Activated T-cell treated with anti-CD3 and anti-CD28 coated beads, Interleukin-2, amount 50 U/mL, for 72 hours (primary cell): ENCODE measurements at places on chromosomes 4 and X. TPM values are rescaled to one million over a fixed set of nuclear protein-coding genes. Genes with fewer than 3 reads are reported as not detected.

The IL2 gene
- 24.8 TPM for total RNA-seq

The NDNF gene
- 0.35 TPM for total RNA-seq

The BANK1 gene
- total RNA-seq: 0.46 TPM

The FAM9C gene
- 0.09 TPM for total RNA-seq

DNA sequence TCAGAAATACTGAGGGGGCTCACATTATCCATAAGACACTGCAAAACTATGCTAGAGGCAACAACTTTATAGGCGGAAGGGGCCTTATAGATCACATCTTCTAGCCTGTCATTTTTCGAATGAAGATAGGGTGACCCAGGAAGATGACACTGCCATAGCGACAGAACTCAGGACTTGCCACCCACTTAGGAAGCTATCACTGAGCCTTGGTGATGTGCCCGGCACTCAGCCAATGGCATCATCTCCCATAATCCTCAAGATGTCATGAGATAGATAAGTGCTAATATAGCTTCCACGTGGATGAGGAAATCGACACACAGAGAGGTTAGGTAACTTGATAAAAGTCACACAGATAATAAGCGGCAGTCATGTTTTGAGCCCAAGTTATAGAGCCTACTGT is 346.6 kb downstream of the DHX15 start:
- DNase-seq: no peak

- DNase-seq: no peak
Observed at GRCh38 chr4:175062183-175062592, 144.0 kb downstream of the ADAM29 start.

GRCh38 chr4:17510582-17510981 is 1.3 kb downstream of the QDPR start:
- DNase-seq: no peak

DNA sequence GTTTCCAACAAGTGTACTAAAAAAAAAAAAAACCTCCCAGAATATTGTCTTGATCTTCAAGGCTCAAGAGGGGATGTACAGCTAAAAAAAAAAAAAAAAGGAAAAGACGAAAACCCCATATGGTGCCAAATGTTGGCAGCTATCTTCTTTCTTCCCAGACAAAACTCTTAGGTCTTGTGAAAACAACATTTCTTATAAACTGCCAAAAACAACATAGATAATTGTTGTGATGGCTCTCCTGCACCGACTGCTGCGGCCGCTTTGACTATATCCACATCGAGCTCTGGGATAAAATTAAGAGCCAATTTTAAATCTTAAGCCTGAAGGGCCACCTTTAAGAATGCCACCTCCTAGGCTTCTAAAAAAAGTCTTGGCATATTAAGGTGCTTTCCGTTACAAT is 23.5 kb downstream of the PDGFC start:
- DNase-seq: no peak

GRCh38 chr4:101983835-101984234 is 193.3 kb downstream of the BANK1 start:
- no peak for DNase-seq

DNA sequence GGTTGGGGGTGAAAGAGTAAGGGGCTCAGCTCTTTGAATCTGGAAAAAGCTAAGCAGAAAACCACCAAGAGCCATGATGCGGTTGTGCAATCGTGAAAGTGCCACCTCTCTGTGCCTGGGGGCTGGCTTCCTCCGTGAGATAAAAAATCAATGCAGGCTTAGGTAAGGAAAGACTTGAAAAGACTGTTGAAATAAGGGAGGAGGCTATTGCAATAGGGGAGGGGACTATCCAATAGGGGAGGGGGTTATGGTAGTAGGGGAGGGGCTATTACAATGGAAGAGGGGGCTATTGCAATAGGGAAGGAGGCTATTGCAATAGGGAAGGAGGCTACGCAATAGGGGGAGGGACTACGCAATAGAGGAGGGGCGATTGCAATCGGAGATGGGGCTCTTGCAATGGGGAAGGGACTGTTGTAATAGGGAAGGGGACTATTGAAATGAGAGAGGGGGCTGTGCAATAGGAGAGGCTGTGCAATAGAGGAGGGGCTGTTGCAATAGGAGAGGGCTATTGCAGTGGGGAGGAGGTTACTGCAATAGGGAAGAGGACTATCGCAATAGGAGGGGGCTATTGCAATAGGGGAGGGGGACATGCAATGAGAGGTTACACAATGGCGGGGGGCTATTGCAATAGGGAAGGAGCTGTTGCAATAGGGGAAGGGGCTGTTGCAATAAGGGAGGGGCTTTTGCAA is 162.3 kb upstream of the PSAPL1 start:
- no peak for DNase-seq

DNA sequence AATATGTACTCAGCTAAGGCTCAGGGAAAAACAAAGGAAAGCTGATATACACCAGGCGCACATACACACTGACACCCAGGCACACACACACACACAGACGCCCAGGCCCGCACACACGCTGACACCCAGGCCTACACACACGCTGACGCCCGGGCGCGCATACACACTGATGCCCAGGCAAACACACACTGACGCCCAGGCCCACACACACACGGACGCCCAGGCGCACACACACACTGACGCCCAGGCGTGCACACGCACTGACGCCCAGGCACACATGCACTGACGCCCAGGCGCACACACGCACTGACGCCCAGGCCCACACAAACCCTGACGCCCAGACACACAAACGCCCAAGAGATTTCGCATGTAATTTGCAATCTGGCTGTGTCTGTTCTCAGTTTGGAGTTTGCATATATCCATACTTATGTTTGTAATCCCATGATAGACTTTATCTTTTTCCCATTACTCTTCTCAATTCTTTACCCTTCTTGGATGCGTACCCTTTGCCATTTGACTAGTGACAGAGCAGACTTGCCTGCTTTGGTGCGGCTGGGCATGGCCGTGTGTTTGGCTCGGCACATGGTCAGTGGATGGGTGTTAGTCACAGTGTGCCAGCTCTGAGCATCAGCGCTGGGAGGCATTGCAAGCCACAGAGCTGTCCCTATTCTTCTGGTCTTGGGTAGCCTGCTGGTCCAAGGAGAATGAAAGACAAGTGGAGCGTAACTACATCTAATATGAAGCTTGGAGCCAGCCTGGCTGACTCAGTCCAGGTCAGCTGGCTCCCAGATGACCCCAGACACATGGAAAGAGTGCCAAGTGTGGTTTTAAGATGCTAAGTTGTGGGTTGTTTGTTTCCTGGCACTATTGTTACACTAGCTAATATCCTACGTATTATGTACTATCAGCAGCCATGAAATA is 632.4 kb upstream of the ZFP42 start:
- no peak for DNase-seq
